ENCODE measurements at places on chromosomes 7 and 10. TPM values are rescaled to one million over a fixed set of nuclear protein-coding genes. Genes with fewer than 3 reads are reported as not detected.
A peak's percentile ranks its signal among the peaks of the same experiment; 100 is the strongest.

The GLCCI1 gene
- total RNA-seq = 4.1 TPM

- peak; percentile 69 for DNase-seq
Measured at GRCh38 chr10:28970231-28970630, 292.9 kb downstream of the BAMBI start.

The MUC3A gene
- not detected for total RNA-seq

The CFAP70 gene
- 0.18 TPM for total RNA-seq

GRCh38 chr7:106486331-106486730, 174.6 kb downstream of the CCDC71L start:
- peak; percentile 52 for DNase-seq

DNA sequence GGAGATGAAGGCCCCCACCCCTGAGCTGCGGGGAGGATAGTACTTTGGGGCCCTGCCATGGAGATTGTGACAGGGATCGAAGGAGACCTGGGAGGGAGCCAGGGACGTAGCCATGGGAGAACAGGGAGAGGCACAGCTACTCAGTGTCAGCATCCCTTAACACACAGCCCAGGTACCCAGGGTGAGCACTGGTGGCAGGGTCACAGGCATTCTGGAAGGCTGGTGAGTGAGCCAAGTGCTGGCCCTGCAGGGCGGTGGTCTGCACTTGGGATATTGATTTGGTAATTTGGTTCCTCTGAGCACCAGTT, 39.8 kb downstream of the VWA2 start:
- no peak for DNase-seq

The HTR5A gene
- total RNA-seq = not detected

- DNase-seq = no peak
Measured at GRCh38 chr10:76191336-76191735, 759.9 kb downstream of the LRMDA start.

DNA sequence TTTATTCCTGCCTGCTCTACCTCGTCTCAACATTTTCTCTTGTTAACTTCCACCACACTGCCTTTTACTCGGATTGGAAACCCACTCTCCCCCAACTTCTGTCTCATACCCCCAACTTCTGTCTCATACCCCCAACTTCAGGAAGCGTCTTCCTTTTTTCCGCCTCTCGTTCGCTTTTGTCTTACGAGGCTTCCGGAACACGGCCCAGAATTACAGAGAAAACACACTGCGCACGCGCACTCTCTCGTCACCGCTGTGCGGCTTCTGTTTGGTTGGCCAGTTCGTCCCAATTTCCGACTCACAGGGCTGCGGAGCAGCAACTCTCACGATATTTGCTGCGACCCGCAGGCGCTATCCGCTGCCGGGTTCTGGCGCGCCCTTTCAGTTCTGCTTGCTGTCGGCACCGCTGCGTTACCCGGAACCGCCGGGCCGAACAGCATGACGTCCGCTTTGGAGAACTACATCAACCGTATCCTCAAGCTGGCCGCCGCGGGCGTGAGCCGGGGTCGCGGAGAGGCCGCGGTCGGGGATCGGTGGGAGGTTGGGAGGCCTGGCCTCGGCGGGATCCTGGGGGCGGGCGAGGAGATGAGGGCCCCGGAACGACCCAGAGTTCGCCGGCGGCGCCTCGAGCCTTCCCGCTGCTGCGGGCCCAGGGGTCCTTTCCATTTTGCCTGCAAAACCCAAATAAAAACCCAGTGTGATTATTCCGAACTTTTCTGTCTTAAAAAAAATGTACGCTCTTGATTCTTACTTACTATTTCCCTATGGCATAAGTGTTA, at the start of gene LSM8:
TSS of gene LSM8 (plus strand) at position 379 of the 779 bp plus-strand sequence. CDS start at position 439, 60 bp downstream.
- DNase-seq = peak; percentile 99

GRCh38 chr7:5792792-5793191, 11.3 kb upstream of the RNF216 start:
- DNase-seq = no peak

The TSPAN33 gene
- total RNA-seq = 0.36 TPM

The INMT gene
- 1.7 TPM for total RNA-seq

DNA sequence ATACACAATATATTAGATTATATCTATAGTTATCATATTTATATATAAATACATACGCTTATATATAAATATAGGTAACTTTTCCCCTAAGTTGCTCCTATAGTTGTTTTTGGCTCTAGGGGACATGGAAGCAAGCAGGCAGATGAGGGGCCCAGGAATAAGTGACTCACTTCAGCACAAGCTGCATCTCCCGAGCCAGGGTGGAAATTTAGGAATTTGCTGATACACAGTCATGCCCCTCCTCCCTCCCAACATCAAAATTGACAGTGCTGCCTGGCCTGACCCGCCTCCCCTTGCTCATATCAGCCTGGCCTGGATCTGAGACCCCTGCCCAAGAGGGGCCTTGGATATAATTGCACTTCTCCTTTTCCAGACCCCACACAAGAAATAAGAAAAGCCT, 33.8 kb downstream of the MKI67 start:
- peak; percentile 30 for DNase-seq

- DNase-seq = no peak
Measured at GRCh38 chr7:153399554-153399940, 640.0 kb downstream of the ACTR3B start.

- DNase-seq = no peak
Measured at GRCh38 chr7:105269397-105269796, 119.3 kb downstream of the SRPK2 start.

- DNase-seq = peak; percentile 61
Measured at GRCh38 chr10:74039561-74040145, 41.7 kb downstream of the VCL start.

The RET gene
- total RNA-seq = 0.18 TPM

DNA sequence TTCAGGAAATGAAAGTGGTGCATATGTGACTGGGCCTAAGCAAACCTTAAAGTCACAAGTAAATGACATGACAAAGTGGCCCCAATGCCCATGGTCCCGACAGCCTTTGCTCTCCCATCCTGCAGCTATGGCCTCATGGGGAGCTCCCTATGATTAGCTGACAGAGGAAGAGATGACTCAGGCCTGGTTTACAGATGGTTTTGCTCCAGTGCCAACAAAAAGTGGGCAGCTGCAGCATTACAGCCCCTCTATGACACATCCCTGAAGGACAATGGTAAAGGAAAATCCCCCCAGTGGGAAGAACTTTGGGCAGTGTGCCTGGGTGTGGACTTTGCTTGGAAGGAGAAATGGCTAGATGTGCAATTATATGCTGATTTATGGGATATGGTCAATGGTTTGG, 105.1 kb upstream of the ADCY1 start:
- DNase-seq = no peak

- DNase-seq = no peak
Measured at GRCh38 chr7:27118580-27118979, 12.0 kb downstream of the HOXA4 start.

- DNase-seq = no peak
Measured at GRCh38 chr7:65968256-65969185, 13.5 kb downstream of the GUSB start.

The GHITM gene
- total RNA-seq = 185 TPM

The CYP3A7 gene
- total RNA-seq = not detected

GRCh38 chr10:94194256-94194655, 168.5 kb downstream of the NOC3L start:
- DNase-seq = peak; percentile 57

- DNase-seq = no peak
Measured at GRCh38 chr7:151924508-151924907, 31.7 kb upstream of the GALNTL5 start.

The CPVL gene
- total RNA-seq = not detected

DNA sequence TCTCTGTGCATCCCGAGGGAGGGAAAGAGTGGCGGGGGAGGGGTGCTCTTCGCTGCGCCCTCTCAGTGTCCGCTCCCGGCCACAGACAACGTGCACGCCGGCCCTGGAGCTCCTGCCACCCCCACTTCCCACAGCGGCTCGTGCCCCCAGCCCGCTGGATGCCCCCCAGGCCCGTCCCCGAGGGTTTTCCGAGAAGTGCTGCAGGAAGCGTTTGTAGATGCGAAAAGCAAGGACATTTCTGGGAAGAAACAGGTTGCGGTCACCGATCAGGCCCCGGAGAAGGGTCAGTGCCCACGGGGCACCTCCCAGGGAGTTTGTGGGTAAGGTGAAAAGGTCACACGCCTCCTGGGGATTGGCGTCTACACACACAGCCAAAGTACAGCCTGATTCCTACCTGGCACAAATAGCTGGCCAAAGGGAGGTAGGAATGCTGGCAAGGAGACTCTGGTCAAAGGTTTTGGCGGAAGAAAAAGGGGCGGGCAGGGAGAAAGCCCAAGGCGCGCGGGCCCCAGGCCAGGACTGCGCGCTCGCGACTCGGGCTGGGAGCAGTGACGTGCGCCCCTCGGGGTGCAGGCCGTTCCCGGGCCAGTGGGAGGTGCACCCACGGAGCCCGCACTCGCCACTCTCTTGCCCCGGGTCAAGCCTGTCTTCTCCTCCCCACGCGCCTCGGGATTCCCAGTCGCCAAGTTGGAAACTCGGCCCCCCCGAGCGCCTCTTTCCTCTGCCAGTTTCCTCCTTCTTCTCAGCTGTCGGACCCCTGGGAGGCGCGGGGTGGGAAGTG, 1.5 kb upstream of the NRP1 start:
- DNase-seq = peak; percentile 44

- no peak for DNase-seq
Measured at GRCh38 chr10:17816199-17816598, 7.1 kb downstream of the MRC1 start.

- no peak for DNase-seq
Measured at GRCh38 chr7:151381098-151381347, 28.8 kb downstream of the WDR86 start.
